ENCODE measurements at places on chromosomes 12 and 14.
A peak's percentile ranks its signal among the peaks of the same experiment; 100 is the strongest.

GRCh38 chr14:24042746-24043145 is 9.1 kb upstream of the CARMIL3 start:
- DNase-seq, result peak; percentile 42

- DNase-seq, result no peak
These were observed 28.6 kb downstream of the AACS start for GRCh38 chr12:125093681-125094330.

DNA sequence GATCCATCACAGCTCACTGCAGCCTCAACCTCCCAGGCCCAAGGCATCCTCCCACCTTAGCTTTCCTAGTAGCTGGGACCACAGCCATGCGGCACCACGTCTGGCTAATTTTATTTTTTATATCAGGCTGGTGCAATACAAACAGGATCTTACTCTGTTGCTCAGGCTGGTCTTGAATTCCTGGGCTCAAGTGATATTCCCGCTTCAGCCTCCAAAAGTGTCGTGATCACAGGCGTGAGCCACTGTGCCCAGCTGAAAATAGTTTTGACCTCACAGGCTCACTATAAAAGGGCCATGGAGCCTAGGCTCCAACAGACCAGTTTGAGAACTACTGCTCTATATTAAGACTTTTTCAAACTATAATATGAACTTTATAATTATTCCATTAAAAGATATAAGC is 37.3 kb downstream of the SNX6 start:
- no peak for DNase-seq

GRCh38 chr12:110431957-110432587 is 18.1 kb downstream of the ARPC3 start:
- no peak for DNase-seq

DNA sequence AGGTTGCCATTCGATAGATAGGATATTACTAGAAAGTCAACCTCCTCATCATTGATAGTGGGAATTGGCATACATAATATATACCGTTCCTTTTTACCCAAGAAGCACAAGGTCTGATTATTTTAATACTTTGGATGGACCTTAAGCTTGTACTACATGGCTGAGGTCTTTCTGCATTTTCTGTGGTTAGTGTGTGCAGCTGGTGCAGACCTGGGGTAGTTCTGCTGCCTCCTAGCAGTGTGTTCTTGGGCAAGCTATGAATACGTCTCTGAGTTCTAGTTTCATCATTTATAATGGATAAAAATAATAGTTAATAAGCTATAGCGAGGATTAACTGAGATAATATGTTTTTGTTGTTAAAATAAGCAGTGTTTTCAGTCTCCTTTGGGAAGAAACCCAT is 2.2 kb downstream of the ZDHHC17 start:
- DNase-seq, result no peak

DNA sequence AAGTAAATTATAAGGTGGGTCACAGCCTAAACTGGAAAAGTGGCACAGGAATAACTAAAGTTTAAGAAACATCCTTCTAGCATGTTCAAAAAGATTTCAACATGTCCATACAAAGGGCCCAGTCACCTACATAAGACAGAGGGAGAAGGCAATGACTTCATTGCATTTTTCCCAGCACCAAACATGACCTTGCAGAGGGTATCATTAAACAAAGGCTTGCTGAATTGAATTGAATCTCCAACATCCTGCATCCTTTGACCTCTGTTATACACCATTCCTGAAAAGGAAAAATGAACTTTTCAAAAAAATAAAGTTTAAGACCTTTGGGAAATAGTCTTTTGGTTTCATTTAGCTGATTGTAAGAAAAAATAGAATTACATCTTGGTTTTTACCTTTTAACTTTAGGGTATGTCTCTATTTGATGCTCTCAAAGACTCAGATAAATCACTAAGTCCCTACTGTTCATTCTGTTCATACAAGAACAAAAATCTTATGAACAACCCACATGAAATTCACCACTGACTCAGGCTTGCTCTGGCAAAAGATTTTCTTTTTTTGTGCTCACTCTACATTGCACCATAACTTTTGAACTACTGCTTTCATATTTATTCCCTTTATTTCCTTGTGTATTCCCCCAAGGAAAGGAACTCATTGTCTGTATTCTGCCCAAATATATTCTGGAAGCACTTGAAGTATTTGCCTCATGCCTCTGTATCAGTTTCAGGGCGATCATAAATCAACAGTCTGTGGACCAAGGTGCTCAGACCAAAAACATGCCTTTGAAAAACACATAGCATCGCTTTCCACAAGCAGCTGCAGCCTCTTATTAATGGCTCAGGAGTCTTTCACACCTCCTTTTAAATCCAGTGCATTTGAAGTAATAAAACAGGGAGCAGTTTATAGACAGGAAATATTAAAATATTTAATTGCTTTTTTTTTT is 121.7 kb downstream of the DUSP6 start:
- no peak for DNase-seq

- no peak for DNase-seq
These were observed 9.4 kb upstream of the WNT5B start for GRCh38 chr12:1619587-1619986.

- DNase-seq, result peak; percentile 33
These were observed 3.6 kb upstream of the LGALS3 start for GRCh38 chr14:55125403-55125802.

- DNase-seq, result peak; percentile 33
These were observed 41.8 kb downstream of the CACNA1C start for GRCh38 chr12:2094597-2094996.

DNA sequence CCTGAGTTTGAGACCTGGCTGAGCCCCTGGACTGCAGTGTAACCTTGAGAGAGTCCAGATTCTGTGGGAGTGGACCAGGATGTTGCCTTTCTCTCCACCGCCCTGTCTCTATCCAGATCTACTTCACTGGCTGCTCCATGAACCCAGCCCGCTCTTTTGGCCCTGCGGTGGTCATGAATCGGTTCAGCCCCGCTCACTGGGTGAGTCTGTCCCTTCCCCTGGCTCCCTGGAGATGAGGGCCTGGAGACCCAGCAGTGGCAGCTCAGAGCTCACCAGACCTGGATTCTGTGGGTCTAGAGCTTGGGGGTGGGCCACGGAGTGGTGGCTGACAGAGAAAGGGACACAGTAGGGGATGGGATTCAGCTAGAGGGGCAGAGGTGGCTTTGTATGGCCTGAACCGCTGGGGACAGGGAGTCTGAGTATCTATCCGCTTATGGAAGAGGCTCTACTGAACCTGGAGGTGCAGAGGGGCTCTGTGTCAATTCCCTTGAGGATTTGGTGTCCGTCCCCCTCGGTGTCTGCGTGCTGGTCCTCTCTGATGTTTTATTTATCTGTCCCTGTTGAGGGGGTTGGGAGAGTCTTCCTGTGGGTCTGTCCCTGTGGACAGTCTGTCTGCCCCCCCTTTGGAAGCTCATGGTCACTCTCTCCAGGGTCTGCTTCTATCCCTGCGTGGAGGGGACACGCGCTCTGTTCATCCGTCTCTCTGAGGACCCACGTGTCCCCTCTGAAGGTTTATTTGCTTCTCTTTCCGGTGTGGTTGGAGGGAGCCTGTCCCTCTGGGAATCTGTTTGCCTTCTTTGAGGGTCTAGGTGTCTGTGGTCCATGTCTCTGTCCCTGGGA is 2.5 kb downstream of the AQP5 start:
- no peak for DNase-seq

- no peak for DNase-seq
These were observed 29.9 kb downstream of the TSPAN19 start for GRCh38 chr12:85006206-85006605.

- no peak for DNase-seq
These were observed 40.0 kb upstream of the RHOJ start for GRCh38 chr14:63164108-63164683.

- DNase-seq, result no peak
These were observed 50.4 kb downstream of the PSMA6 start for GRCh38 chr14:35342489-35343010.

DNA sequence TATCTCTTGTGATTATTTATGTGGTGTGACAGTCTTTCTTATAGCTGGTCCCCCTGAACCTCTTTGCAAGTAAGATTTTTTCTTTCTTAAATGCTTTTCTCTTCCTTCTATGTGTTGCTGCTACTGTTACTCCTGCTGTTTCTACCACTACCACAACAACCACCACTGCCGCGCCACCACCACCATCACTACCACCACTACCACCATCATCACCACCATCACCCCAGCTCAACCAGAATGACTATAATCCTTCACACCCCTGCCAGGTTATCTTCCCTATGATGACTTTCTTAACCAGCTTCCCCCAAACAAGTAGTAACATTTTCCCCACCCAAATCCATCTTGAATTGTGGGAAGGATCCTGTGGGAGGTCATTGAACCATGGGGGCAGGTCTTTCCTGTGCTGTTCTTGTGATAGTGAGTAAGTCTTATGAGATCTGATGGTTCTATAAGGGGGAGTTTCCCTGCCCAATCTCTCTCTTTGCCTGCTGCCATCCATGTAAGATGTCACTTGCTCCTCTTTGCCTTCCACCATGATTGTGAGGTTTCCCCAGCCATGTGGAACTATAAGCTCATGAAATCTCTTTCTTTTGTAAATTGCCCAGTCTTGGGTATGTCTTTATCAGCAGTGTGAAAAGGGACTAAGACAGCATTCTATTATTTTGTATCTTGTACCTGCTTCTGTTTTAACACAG is 52.2 kb downstream of the CHST11 start:
- no peak for DNase-seq

GRCh38 chr14:25488961-25489360 is 439.0 kb upstream of the STXBP6 start:
- no peak for DNase-seq

- no peak for DNase-seq
These were observed 70.1 kb upstream of the PLXNC1 start for GRCh38 chr12:94078138-94078723.

DNA sequence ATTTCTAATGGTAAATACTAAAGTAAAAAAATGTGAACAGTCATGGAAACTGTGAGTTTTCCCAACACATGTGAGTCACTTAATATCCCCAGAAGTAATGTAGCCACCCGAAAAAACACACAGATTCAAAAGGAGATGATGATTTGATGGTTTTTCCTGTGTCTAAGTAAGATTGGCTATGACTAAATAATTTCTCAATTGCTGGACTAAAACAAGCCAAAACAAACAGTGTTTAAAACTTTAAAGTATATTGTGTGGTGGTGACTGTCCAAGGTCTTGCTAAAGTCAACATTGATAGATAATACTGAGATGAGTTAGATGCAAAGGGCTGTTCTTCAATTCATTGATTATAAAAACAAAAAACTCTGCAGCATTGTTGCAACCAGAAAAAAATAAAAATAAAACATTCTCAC is 89.6 kb upstream of the SOX5 start:
- DNase-seq, result no peak

DNA sequence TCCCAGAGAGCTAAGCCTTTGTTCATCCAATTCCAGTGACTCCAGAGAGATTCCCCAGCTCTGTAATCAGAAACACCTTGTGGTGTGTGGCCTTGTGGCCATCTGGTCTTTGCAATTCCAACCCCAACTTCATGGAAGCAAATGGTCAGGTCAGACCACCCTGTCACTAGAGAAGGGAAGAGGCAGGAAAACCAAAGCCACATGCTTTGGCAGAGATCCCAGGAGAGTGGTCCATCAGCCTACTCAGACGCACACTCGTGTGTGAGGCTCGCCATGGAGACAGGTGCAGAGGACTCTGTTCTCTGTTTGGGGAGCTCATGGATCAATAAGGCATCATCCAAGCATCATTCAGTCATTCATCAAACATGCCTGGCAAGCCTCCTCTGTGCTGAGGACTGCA is 46.2 kb upstream of the TUNAR start:
- no peak for DNase-seq

- peak; percentile 36 for DNase-seq
These were observed 467.6 kb downstream of the PRKD1 start for GRCh38 chr14:29459969-29460560.

GRCh38 chr14:72619111-72619571 is 274.8 kb downstream of the DPF3 start:
- no peak for DNase-seq

DNA sequence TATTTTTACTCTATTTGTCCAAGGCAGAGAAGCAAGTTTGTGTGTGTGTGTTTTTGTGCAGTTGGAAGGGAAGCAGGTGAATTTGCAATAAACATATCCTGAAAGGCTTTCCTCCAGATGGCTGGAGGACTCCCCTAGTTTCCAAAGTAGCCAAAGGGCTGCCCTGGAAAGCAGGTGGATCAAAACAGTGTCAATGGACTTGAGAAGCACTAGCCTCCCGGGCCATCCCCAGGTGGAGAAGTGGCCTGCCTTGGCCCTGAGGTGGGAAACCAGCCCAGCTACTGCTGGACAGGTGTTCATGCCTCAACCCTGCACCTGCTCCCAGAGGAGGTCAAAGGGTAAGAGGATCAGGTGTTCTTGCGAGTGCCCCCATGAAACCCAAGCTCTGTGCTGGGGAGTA is 1046.9 kb downstream of the VRK1 start:
- no peak for DNase-seq

- peak; percentile 41 for DNase-seq
These were observed at the start of gene FLRT2 for GRCh38 chr14:85529803-85530574. Gene FLRT2 (plus strand): TSS chr14:85530144. CDS start chr14:85621515, 91,371 bp downstream.

GRCh38 chr12:50677858-50678257 is 86.0 kb upstream of the ATF1 start:
- no peak for DNase-seq

GRCh38 chr12:79260923-79261322 is 396.3 kb downstream of the SYT1 start:
- DNase-seq, result peak; percentile 6

DNA sequence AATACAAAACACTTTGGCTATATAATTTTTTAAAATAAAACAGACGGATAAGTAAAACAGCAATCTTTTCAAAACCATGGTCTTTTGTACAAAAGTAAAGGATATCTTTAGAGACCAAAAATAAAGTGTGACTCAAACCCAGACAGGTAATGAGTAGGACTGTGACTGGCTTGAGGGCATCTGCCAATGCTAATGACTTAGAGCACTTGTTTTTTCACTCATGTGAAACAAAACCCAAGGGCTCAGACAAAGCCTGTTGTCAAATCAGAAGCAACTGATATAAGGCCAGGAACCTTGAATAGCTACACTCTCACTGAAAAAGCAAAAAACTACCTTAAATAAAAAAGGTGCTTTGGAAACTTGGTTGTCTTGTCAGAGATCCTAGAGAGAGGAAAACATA is 357.4 kb downstream of the TMEM117 start:
- DNase-seq, result peak; percentile 71

GRCh38 chr12:56014205-56014604 is 6.6 kb upstream of the IKZF4 start:
- DNase-seq, result peak; percentile 15

DNA sequence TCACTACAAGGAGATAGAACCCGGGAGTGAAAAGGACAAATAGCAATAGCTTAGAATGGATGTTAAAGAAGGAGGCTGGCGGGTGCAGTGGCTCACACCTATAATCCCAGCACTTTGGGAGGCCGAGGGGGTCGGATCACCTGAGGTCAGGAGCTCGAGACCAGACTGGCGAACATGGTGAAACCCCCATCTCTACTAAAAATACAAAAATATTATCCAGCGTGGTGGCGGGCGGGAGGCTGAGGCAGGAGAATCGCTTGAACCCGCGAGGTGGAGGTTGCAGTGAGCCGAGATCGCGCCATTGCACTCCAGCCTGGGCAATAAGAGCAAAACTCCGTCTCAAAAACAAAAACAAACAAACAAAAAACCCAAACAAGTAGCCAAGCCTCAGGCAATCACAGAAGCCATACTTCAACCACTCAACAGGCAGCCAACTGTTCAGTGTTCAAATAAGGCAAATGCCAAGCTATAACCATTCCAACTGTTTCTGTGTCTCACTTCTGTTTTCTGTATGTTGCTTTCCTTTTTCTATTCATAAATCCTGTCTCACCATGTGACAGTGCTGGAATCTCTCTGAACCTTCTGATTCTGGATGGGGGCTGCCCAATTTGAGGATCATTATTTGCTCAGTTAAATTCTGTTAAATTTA is 3.9 kb upstream of the SPTLC2 start:
- DNase-seq, result no peak

- no peak for DNase-seq
These were observed 126.6 kb downstream of the CHST11 start for GRCh38 chr12:104583301-104583700.

GRCh38 chr12:113247123-113248050 is 26.1 kb downstream of the TPCN1 start:
- no peak for DNase-seq
